ENCODE measurements at places on chromosomes 7 and 10.

- DNase-seq: no peak
These were observed 28.4 kb downstream of the DNAJC9 start for GRCh38 chr10:73218431-73219191.

- DNase-seq: no peak
These were observed 75.0 kb downstream of the C10orf105 start for GRCh38 chr10:71644307-71645180.

DNA sequence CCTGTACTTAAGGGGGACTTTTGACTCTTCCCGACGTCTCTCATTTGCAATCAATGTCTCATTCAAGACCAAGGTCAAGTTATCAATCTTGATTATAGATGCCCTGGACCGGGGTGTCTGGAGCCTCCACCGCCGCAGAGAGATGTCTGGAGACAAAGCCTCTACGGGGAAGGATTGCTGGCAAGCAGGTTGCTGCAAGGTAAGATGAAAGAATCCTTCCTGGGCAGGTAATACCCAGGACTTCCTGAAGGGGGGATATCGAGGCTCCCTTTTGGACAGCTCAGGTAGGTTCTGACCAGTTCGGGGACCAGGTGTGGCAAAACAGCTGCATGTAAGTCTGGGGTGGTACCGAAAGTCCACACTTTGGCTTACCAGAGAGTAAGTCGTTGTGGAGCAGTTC is 12.5 kb upstream of the CUX1 start:
- DNase-seq: no peak

- peak; percentile 87 for DNase-seq
These were observed at the start of gene AP1S1 for GRCh38 chr7:101153969-101154692. Gene AP1S1 (plus strand): TSS chr7:101154476. CDS start chr7:101154515, 39 bp downstream.

DNA sequence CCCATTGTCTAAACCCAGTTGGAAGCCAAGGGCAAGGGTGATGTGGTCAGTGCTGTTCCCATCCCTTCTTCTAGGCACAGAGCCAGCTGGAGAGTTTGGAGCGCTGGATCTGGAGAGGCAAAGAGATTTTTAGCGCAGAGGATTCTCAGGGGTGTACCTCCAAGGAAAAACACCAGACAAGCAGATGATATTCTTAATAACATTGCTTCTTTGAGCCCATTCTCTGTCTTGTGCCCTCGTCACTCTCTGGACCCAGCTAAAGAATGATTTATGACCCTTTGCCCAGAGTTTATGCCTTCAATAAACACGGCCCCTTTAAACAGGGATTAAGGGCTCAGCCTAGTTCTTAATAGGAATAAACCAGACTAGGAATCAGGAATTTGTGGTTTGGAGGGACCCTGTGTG is 4.7 kb upstream of the HIP1 start:
- no peak for DNase-seq

DNA sequence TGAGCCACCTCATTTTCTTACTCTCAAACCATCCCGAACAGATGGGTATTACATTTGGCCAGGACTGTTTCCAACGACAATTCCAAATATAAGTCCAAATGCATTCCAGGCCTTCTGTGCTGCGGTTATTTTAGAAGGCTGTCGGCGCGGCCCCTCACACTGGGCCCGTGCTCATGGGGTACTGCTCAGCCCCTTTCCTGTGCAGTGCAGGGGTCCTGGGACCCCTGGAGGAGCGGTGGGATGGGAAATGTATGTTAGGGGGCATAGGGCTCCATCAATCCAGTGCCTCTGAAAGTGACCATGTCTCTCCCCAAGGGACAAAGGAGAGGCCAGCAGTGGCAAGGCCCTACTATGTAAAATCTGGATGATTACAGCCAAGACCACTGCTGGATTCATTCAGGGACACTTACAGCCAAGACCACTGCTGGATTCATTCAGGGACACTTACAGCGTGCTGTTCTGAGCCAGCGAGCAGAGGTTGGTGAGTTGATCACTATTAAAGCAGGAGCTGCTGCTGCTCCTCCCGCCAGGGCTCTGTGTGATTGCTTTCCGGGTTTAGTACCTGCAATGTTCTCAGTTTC is 66.3 kb downstream of the CHST15 start:
- no peak for DNase-seq

GRCh38 chr10:100869399-100869798 is 43.4 kb upstream of the SLF2 start:
- no peak for DNase-seq

DNA sequence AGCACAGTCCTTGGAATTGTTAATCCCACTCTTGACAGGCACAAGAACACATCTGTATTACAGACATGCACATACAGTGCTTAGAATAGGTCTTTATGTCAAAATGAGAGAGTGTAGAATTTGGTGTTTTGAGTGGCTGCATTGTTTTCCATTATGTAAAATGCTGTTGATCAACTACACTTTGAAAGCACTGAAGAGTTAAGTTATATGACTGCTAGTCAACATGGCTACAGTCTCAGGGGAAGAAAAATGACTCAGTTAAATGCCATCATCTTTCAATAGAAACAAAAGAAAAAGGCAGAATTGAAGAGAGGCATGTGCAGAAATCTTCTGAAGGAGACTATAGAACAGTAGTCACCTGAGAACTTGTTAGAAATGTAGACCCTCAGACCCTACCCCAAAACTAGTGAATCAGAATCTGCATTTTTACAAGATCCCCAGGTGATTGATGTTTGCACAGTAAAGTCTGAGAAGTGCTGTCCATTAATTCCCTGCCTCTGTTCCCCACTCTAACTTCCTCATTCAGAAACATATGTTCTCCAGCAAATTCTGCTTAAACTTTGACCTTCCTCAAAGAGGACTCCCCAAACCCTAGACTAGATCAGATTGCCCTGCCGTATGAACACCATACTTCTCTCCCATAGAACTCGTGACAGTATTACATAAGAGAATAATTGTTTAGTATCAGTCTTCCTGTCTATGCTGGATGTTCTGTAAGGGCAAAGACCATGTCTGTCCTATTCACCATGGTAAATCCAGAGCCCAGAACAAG is 16.0 kb downstream of the SND1 start:
- no peak for DNase-seq
